ENCODE measurements at places on chromosomes 16 and 17. TPM values are rescaled to one million over a fixed set of nuclear protein-coding genes. Genes with fewer than 3 reads are reported as not detected.
A peak's percentile ranks its signal among the peaks of the same experiment; 100 is the strongest.

The FAM20A gene
- 10.2 TPM for polyA plus RNA-seq

The NPIPB6 gene
- 1.4 TPM for polyA plus RNA-seq

The PPM1E gene
- 2.2 TPM for polyA plus RNA-seq

The KIF2B gene
- not detected for polyA plus RNA-seq

The ST6GALNAC1 gene
- 0.62 TPM for polyA plus RNA-seq

The APOBR gene
- 1.2 TPM for polyA plus RNA-seq

GRCh38 chr16:27214084-27214961 lies 11.0 kb downstream of the KDM8 start:
- DNase-seq, result no peak

DNA sequence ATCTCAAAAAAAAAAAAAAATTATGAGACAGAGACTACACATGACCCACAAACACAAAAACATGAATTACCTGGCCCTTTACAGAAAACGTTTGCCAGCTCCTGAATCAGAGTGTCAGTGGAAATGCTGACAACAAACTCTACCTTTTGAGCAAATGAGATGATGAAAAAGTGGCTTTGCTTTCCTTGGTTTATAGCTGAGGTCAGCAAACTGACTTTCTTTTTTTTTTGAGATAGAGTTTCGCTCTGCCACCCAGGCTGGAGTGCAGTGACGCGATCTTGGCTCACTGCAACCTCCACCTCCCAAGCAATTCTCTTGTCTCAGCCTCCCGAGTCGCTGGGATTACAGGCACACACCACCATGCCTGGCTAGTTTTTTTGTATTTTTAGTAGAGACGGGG lies 46.3 kb downstream of the ZCCHC14 start:
- DNase-seq, result no peak

DNA sequence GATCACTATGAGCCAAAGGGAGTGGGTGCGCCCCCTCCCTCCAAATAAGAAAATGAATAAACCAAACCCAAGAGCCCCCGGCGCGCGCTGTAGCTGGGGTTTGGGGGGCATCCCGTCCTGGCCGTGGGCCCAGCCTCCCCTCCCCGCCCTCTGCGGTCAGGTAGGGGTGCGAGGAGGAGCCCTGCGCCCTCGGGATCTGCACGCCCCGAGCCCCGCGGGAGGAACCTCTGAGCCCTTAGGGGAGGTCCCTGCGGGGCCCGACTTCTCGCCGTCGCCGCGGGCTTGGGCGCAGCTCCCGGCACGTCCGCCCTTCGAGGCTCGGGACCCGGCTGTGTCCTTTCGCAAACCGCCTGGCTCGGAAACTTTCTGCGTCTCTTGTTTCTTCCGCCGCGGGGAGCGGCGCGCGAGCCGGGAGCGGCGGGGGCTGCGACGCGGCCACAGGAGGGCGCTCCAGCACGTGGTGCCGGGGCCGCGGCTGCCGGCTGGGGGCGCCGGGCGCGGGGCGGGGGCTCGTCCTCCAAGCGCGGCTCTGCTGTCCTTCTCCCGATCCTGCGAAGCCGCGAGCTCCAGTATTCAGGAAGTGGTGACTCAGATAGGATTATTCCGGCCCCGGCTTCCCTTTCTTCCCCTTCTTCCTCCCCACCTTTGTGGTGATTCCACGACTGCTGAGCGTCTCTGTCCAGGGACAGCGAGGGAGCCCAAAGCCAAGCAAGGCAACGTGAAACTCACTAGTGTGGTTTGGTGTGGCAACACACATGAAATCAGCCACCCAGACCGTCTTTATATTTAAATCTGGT lies 1.6 kb downstream of the PITPNC1 start:
- peak; percentile 85 for DNase-seq

DNA sequence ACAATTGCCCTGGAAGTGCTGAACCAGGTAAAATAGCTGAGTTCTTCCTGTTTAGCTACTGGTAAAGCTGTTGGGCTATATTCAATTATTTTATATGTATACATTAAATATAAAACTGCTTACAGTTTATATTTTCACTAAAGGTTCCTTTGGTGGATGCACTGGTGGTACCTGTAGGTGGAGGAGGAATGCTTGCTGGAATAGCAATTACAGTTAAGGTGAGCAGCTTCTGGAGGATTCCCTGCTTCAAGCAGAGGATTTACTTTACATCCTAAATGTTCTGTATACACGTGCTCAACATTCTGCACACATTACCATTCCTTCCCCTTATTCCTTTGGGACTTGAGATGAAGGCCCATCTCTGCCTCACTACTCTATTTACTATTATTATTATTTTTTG lies 14.9 kb downstream of the TSR1 start:
- no peak for DNase-seq

- DNase-seq, result no peak
These were observed 25.4 kb downstream of the CRAMP1 start for GRCh38 chr16:1637526-1637925.

GRCh38 chr16:83472776-83473501 lies 334.8 kb upstream of the HSBP1 start:
- no peak for DNase-seq

- DNase-seq, result peak; percentile 66
These were observed 701 bp downstream of the JMJD6 start for GRCh38 chr17:76725580-76726230.

DNA sequence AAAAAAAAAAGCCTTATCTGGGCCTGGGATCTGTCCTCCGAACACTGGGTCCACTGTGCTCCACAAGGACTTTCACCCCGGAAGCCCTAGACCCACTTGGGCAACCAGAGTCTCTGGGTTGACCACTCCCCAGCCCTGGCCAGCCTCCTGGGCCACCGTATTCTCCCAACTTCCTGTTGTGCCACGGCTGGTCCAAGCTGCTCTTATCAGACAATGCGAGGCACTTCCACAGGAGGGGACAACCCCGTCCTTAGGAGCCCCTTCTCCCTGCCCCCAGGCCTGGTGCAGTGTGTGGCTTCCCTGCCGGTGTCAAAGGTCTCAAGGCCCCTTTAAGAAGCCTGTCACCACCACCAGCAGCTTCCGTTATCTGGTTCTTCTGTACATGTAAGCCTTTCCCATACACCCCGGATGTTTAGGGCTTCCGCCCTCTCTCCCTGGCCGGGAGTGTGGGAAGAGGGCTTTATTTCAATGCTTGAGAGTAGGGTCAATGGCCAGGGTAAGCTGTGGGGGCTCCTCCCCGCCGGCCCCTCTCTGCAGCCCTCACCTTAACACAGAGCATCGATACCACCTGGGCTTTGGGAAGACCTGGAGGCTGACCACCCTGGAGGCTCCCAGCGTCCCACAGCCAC lies 313.0 kb downstream of the SEC14L1 start:
- no peak for DNase-seq

DNA sequence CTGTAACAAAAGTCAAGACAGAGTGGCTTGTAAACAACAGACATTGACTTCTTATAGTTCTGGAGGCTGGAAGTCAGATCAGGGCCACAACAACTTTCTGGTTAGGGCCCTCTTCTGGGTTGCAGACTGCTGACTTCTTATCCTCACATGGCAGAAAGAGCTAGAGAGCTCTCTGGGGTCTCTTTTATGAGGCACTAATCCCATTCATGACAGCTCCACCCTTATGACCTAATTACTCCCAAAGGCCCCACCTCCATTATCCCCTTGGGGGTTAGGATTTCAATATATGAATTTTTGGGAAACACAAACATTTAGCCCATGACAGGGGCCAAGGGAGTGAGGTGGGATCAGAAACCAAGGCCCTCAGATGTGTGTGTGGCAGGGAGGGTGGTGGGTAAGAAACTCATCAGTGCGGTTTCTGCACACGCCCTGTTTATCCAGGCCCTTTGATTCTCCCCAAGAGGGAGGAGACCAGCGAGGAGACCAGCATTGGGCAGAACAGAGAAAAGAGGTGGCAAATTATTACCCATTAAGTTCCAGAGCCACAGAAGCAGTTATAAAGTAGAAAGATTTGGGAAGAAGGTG lies 74.8 kb downstream of the UTP18 start:
- no peak for DNase-seq

- DNase-seq, result no peak
These were observed 9.5 kb upstream of the TCF25 start for GRCh38 chr16:89863741-89864526.

GRCh38 chr16:17304106-17304490 lies 166.7 kb downstream of the XYLT1 start:
- no peak for DNase-seq

- peak; percentile 70 for DNase-seq
These were observed 6.6 kb upstream of the BMERB1 start for GRCh38 chr16:15427648-15428239.
